ENCODE measurements at places on chromosomes 6 and 20.

GRCh38 chr6:82786248-82786647 lies 279.4 kb downstream of the UBE3D start:
- DNase-seq = no peak
- no peak overlapping the region for H3K27ac ChIP-seq
- H3K4me3 ChIP-seq = no peak overlapping the region

GRCh38 chr20:54267483-54268003 lies 59.7 kb downstream of the PFDN4 start:
- no peak overlapping the region for H3K27ac ChIP-seq
- H3K4me1 ChIP-seq = no peaks in the 10 kb centered on the region
- no peaks in the 10 kb centered on the region for H3K36me3 ChIP-seq
- H3K4me3 ChIP-seq = no peak overlapping the region
- H3K27me3 ChIP-seq = peaks cover 2% of the 10 kb centered on the region

GRCh38 chr6:130794010-130794697 lies 33.1 kb upstream of the SMLR1 start:
- H3K27me3 ChIP-seq = no peaks in the 10 kb centered on the region
- H3K27ac ChIP-seq = no peak overlapping the region
- no peaks in the 10 kb centered on the region for H3K4me1 ChIP-seq
- DNase-seq = no peak

GRCh38 chr6:107636486-107636885 lies 146.6 kb downstream of the SOBP start:
- peaks cover 3% of the 10 kb centered on the region for H3K4me1 ChIP-seq
- no peak overlapping the region for H3K27ac ChIP-seq
- H3K4me3 ChIP-seq = no peak overlapping the region
- no peaks in the 10 kb centered on the region for H3K36me3 ChIP-seq
- no peak for DNase-seq
- peaks cover 16% of the 10 kb centered on the region for H3K27me3 ChIP-seq

DNA sequence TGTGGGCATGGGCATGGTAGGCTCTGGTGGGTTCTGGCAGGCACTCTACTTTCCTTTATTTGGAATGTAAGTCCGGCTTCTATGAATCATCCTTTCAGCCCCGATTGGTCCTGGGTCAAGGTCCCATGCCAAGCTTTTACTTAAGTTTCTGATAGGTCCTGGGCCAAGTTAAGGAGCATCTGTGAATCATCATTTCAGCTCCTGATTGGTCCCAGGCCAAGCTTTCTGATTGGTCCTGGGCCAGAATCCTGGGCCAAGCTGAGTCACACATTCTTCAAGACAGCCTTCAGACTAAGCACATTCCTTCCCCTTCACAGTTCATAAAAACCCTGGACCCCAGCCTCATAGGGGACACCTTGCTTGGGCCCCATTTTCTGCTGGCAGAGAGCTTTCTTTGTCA lies 231.0 kb upstream of the EYS start:
- no peak overlapping the region for H3K27ac ChIP-seq
- DNase-seq = no peak
- no peaks in the 10 kb centered on the region for H3K36me3 ChIP-seq
- H3K27me3 ChIP-seq = no peaks in the 10 kb centered on the region
- H3K4me1 ChIP-seq = no peaks in the 10 kb centered on the region
- no peak overlapping the region for H3K4me3 ChIP-seq

- no peaks in the 10 kb centered on the region for H3K27me3 ChIP-seq
- H3K36me3 ChIP-seq = no peaks in the 10 kb centered on the region
- no peaks in the 10 kb centered on the region for H3K4me1 ChIP-seq
- H3K4me3 ChIP-seq = no peak overlapping the region
- no peak overlapping the region for H3K27ac ChIP-seq
- DNase-seq = no peak
Observed at GRCh38 chr6:148565930-148566663, 180.7 kb upstream of the UST start.

DNA sequence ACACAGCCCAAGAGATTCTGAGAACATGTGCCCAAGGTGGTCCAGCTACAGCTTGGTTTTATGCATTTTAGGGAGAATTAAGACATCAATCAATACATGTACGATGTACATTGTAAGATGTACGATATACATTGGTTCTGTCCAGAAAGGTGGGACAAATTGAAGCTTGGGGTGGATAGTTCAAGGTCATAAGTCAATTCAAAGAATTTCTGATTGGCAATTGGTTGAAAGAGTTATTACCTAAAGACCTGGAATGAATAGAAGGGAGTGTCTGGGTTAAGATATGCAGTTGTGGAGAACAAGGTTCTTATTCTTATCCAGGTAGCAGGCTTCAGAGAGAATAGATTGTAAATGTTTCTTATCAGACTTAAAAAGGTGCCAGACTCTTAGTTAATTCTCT lies 31.8 kb upstream of the LCA5 start:
- no peaks in the 10 kb centered on the region for H3K27me3 ChIP-seq
- H3K4me3 ChIP-seq = no peak overlapping the region
- no peak for DNase-seq
- H3K4me1 ChIP-seq = no peaks in the 10 kb centered on the region
- H3K27ac ChIP-seq = no peak overlapping the region

GRCh38 chr6:109255946-109256640 lies 126.2 kb downstream of the CD164 start:
- DNase-seq = no peak
- no peaks in the 10 kb centered on the region for H3K4me1 ChIP-seq
- no peak overlapping the region for H3K27ac ChIP-seq
- H3K4me3 ChIP-seq = no peak overlapping the region

GRCh38 chr20:20138301-20139064 lies 86.2 kb downstream of the CFAP61 start:
- no peak overlapping the region for H3K27ac ChIP-seq
- DNase-seq = no peak
- no peaks in the 10 kb centered on the region for H3K27me3 ChIP-seq
- no peaks in the 10 kb centered on the region for H3K36me3 ChIP-seq
- H3K4me3 ChIP-seq = no peak overlapping the region

GRCh38 chr6:26258212-26258977 lies 106.6 kb upstream of the BTN3A2 start:
- H3K27ac ChIP-seq = no peak overlapping the region
- H3K36me3 ChIP-seq = no peaks in the 10 kb centered on the region
- DNase-seq = no peak
- no peaks in the 10 kb centered on the region for H3K4me1 ChIP-seq
- no peak overlapping the region for H3K4me3 ChIP-seq

- DNase-seq = no peak
- H3K36me3 ChIP-seq = no peaks in the 10 kb centered on the region
- no peaks in the 10 kb centered on the region for H3K27me3 ChIP-seq
- no peak overlapping the region for H3K4me3 ChIP-seq
Observed at GRCh38 chr6:77036400-77036799, 426.9 kb downstream of the HTR1B start.

DNA sequence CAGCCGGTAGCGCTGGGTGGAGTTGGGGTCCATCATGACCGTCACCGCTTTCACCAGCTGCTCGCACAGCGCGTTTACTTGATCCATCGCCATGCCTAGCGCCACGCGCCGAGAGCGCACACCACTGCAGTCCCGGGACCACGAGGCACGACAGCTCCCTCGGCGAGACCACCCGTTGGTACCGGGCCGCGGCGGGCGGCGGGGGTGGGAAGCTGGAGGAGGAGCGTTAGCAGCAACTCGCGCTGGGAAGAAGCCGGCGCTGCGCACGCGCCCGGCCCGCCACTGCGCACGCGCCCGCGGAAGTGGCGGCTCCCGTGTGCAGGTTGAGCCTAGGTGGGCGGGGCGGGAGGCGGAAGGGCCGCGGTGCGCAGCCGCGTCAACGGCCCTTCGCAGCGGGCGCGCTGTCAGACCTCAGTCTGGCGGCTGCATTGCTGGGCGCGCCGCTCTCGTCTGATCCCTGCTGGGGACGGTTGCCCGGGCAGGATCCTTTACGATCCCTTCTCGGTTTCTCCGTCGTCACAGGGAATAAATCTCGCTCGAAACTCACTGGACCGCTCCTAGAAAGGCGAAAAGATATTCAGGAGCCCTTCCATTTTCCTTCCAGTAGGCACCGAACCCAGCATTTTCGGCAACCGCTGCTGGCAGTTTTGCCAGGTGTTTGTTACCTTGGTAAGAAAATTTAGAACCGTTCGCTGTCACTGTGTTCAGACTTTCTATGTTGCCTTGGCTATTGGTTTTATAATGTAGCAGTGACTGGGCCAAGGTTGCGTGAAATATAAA lies at the start of the genes POLH and XPO5:
TSS of gene POLH (plus strand) at position 414 of the 780 bp plus-strand sequence. CDS start 6,135 bp downstream, outside the sequence.
TSS of gene XPO5 (minus strand) at position 267 of the 780 bp plus-strand sequence. CDS start at position 93, 174 bp downstream.
- no peaks in the 10 kb centered on the region for H3K27me3 ChIP-seq
- peaks cover 12% of the 10 kb centered on the region for H3K4me1 ChIP-seq
- H3K27ac ChIP-seq = peak within 1 kb of the TSS; percentile 78
- DNase-seq = peak; percentile 85
- H3K4me3 ChIP-seq = peak within 1 kb of the TSS; percentile 91
- H3K36me3 ChIP-seq = peaks cover 6% of the 10 kb centered on the region

DNA sequence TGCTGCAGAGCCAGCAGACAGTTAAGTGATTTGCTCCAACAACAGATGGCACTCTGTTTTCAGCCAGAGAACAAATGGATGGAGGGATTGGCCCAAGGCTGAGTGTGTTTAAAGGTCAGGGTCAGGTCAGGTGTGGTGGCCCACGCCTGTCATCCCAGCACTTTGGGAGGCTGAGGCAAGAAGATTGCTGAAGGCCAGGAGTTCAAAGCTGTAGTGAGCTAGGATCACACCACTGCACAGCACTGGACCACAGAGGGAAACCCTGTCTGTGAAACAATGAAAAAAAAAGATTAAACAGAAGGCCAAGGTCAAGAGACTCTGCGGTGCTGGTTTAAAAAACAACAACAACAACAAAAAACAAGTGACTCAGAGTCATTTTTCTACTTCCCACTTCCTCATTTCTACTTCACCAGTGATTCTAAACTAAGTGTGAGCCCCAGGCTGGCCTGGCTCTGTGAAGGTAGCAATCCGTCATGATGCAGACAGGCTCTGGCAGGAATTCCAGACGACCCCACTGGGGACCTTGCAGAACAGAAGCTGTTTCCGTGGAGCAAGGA lies 42.5 kb upstream of the ARMC2 start:
- H3K4me1 ChIP-seq = no peaks in the 10 kb centered on the region
- H3K27ac ChIP-seq = no peak overlapping the region
- H3K4me3 ChIP-seq = no peak overlapping the region
- no peaks in the 10 kb centered on the region for H3K36me3 ChIP-seq
- no peak for DNase-seq
- no peaks in the 10 kb centered on the region for H3K27me3 ChIP-seq
